NCI-H2081 (cell line): ENCODE measurements at places on chromosomes 2 and 18.

- DNase-seq = no peak
Measured at GRCh38 chr2:226378753-226379705, 420.6 kb downstream of the IRS1 start.

- DNase-seq = no peak
Measured at GRCh38 chr18:27404855-27405254, 219.7 kb upstream of the CHST9 start.

DNA sequence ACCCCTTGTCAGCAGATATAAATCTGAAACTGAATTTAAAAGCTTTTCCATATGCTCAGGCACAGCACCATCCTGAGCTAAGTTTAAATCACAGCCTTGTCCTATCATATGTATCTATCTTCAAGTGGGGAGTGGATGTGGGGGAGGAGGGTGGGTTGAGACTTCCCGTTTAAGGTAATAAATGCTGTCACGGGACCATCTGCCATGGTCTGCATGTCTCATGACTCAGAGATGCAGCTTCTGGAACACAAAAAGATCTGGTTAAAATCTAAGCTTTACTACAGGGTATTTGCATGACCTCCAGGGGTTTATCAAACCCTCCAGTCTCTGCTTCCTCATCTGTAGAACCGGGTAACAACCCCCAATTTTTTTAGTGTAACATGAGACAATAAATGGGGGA lies 377.7 kb upstream of the ST6GAL2 start:
- no peak for DNase-seq

DNA sequence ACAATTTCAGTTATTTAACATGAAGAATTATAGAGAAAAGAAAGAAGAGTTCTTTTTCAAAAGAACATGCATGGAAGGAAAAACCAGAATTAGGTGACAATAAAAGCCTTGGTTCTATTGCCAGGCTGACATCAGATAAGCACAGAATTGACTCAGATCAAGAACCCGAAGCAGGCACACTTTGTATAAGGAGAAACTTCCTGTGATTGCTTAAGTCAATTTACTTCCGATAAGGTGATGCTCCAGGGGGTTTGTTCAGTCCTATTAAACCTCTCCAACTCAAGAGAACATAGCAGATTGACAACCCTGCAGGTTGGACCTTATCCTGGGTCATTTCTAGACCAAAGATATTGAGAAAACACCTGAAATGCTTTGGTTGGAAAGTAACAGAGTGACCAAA lies 31.4 kb downstream of the GAREM1 start:
- no peak for DNase-seq

GRCh38 chr2:222563106-222563718 lies 92.7 kb downstream of the FARSB start:
- DNase-seq = no peak

- no peak for DNase-seq
Measured at GRCh38 chr2:120219766-120220165, 3.4 kb downstream of the TMEM185B start.

DNA sequence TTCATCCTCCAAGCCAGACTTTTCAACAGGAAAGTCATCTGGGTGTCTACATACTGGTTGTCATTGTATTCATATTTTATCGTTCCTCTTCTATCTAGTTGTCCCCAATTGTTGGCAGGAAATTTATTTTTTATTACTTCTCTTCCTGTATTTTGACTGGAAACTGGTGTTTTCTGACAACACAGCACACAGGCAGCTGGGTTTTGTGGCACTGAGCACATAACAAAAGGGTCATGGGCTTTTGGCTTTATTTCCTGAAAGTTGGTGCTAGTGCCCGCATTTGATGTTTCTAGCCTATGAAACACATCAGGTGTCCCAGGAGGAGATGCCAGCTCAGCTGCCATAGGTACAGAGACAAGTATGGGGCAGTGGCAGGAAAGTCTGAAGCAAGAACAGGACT lies 126.4 kb downstream of the TMEM17 start:
- DNase-seq = no peak

GRCh38 chr2:60560734-60561644 lies 7.5 kb upstream of the BCL11A start:
- DNase-seq = peak; percentile 51

DNA sequence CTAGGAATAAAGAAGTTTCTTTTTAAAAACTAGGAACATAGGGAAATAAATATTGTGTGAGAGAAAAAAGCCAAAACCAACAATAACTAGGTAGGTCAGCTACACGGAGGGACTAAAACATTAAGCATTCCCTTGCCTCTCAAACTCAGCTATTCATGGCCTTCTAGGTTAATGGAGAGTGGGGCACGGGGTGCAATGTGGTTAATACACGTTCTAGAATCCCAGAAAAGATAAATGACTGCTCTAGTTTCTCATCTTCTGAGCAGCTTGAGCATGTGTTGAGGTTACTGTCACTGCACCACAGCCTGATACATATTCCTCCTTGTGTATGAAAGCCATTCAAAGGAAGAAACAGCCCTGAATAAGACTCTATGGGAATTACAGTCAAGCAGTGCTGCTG lies 31.4 kb downstream of the SLC8A1 start:
- DNase-seq = no peak

DNA sequence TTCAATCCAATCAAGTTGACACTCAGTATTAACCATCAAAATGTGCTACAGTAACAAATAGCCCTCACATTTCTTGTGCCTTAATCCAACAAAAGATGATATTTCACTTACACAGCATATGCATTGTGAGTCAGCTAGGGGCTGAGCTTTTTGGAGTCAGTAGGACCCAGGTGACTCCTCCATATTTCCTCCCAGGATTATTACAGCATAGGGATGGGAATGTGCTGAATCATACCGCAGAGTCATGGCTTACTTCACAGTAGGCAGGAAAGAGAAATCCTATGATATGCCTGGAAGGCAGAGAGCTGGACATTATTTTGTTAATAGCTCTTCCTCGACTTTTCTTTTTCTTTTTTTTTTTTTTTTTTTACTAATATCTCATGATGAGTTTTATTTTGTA lies 153.3 kb downstream of the TMEM182 start:
- no peak for DNase-seq

- DNase-seq = no peak
Measured at GRCh38 chr2:234451852-234452625, 44.8 kb downstream of the ARL4C start.

GRCh38 chr2:46798998-46799698 lies 116.5 kb downstream of the MCFD2 start:
- DNase-seq = no peak

DNA sequence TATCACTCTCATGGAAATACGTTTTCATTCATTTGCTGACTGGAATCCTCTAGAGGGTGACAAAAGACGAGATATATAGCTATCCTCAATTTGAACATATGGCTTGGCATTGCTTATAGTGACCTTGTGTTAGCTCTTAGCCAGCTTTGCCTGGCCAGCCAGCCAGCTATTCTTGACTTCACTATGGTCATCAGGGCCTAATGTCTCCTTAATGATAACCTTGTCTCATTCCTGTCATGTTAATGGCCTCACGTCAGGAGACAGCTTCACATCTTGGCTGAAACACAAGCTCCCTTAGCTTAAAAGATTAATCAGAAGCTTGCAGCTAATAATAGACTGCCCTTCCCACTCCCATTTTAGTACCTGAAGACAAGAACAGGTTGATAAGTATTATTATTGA lies 1517.5 kb upstream of the PIK3C3 start:
- DNase-seq = no peak

DNA sequence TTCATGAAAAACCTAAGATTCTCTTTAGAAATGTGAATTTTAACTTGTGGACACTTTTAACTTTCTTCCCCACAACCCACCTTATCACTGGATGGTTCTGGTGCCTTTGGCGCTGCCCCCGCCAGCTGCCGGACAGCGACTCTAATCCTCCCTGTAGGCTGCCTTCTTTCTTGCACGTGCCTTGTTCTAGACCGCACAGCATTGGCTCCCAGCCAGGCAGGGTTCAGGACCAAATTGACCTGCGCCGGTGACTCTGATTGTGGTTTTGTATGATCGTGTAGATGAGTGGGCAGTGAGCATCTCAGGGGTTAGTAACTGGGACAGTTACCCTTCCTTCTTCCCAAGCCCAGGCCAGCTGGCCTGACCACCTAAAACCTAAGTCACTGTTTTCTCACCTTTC lies 106.8 kb downstream of the ASAP2 start:
- no peak for DNase-seq

DNA sequence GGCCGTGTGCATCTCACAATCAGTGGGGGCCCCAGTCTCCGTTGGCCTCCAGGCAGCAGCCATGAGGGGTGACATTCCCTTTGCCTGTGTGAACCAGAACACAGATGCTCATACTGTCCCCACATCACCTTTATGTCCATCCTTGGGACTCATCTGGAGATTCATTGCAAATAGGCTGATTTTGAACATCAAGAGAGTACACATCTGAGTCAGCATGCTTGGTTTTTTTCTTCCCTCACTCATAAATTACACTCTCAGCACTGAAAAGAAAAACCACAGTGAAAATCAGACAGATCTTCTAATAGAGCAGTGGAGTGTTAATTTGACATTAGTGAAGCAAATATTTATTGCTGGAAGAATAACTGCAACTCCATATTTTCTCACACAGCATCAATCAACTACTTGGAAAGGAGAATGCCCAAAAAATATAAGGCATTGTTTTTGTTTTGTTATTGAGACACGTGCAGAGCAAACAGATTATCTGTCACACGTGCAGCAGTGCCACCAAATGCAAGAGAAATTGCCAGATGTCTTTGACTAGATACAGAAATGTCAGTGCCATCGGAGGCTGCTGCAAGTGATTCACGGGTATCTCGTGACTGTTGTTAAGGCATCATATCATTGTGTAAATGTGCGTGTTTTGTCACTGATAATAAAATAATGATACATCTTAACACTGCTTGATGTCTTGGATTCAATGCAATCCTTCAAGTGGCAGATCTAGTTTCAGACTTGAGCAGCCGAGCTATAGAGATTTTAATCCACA lies 10.9 kb downstream of the APCDD1 start:
- no peak for DNase-seq

DNA sequence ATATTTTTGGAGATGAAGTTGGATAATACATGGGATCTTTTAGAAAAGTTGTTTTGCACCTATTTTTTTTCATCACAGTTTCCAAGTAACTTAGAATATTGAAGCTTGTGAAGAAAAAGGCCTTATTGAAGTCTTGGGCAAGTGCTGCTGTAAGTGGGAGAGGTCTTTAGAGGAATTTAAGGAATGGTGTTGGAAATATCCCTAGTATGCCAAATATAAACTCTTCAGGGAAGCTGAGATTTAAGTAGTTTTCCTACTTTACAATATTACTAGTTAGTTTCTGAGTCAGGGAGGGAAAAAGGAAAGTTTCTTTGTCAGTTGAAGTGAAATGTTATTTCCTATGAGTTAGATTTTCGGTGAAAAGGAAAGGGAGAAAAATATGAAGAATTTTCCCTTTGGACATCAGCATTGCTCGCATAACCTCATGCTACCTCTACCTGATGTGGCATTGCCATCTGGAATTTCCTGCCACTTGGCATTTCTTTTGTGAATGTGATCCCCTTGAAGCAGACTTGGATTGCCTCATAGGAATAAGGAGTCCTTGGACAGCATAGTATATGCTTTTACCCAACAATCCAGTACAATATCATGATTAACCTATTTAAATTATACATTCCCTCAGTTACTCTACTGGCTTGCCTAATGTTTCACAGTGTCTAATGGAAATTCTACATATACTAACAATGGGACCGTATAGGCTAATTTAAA lies 12.1 kb downstream of the PLEKHH2 start:
- no peak for DNase-seq

GRCh38 chr2:28979576-28980366 lies 1.3 kb upstream of the TOGARAM2 start:
- no peak for DNase-seq

DNA sequence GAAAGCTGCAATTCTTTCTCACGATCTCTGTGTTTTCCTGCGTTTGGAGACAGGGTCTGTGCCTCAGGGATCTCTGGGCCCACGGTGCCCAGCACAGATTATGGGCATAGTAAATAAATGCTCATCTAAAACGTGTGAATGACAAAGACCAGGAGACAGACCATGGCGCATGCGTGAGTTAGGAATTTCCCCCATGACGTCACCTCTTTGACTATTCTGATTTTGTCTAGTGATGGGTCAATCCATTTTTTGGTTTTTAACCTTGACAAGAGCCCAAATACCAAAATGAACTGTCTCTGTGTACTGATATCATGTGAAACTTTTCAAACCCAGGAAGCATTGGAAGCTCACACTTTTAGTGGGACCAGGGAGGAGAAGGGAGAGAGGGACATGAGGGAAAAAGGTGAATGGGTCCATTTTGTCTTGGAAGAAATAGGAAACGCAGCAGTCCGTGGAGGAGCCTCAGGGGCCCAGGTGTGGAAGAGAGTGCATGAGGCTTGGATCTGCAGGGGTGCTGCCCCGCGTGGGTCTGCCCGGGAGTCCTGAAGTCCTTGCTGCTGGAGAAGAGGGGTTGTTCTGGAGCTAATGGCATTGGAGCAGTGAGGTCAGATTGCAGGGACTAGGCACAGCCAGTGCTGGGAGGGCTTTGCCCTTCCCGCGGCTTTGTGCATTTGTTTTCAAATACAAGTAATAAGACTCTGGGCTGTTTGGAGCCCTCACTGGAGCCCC lies 172.2 kb downstream of the ASB1 start:
- no peak for DNase-seq

DNA sequence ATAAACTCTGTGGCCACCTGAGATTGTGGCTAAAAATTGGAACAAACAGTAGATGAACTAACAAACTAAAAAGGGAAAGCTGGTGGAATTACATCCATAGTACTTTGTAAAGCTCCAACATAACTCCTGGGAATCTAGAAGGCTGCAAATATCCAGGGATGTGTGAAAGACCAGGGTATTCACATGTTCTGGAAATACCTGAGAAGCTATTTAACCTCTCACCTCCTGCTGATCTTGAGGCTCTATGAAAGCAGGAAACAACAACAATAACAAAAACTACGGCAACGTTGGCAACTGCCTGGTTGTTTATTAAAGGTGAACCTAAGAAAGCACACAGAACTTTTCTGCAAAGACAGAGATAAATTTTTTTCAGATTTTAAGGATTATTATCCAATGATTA lies 171.3 kb downstream of the CCDC178 start:
- no peak for DNase-seq

DNA sequence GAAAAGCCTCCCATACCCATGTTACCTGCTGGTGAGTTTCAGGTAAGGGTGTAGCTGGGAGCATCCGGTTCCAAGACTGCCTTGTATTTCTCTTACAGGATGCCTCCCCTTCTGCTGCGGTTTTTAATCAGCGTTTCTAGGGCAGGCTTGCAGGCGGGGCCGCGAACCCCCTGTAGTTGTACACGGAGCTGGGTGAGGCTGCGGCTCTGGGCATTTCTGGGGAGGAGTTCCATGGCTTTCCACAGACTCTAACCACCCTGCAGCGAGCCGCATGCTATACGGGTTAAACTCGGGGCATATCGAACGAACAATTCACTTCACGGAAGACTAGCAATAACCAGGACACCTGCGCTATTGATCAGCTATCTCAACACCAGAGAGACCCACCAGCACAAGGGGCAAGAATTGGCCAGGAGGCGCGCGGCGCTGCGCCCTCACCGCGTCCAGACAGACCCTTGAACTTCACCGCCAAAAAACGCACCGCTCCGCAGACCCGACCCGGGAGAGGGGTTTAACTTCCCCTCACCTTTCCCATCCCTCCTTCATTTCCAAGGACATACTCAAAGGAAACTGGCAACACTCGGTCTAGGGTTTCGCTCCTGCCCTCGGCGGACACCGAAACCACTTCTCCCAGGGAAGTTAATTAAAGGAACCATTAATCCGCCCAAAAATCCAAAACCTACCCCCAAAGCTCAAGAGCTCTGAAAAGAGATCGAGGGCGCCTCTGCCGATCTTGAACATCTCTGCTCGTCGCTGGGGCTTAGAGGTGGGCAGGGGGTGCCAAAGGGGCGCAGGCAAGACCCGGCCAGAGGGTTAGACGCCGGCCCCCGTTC lies 909 bp downstream of the TGFA start:
- no peak for DNase-seq
